ENCODE measurements at places on chromosomes 3 and 15. TPM values are rescaled to one million over a fixed set of nuclear protein-coding genes. Genes with fewer than 3 reads are reported as not detected.

POLQ gene
- total RNA-seq = 1.9 TPM

GMPS gene
- total RNA-seq = 32.7 TPM

GOLGA8N gene
- total RNA-seq = 4.3 TPM

VIPR1 gene
- total RNA-seq = not detected

SLMAP gene
- total RNA-seq = 35.9 TPM

TMEM212 gene
- total RNA-seq = not detected

PRKCD gene
- 2.4 TPM for total RNA-seq

CHRFAM7A gene
- 0.69 TPM for total RNA-seq

SLC28A1 gene
- total RNA-seq = not detected

TMC3 gene
- total RNA-seq = not detected

ZNF662 gene
- total RNA-seq = 1.3 TPM

CCR1 gene
- 1.5 TPM for total RNA-seq

JMJD7 gene
- total RNA-seq = 0.79 TPM

SUSD5 gene
- total RNA-seq = 5.7 TPM

MOBP gene
- not detected for total RNA-seq

GOLGA8S gene
- total RNA-seq = under 0.01 TPM

PRTG gene
- total RNA-seq = 0.47 TPM

LMAN1L gene
- not detected for total RNA-seq

PIERCE2 gene
- 0.60 TPM for total RNA-seq

FRMD4B gene
- total RNA-seq = under 0.01 TPM

LDHAL6B gene
- not detected for total RNA-seq

STRC gene
- total RNA-seq = 0.09 TPM

SLC9C1 gene
- not detected for total RNA-seq

SV2B gene
- under 0.01 TPM for total RNA-seq

FBXL22 gene
- 0.16 TPM for total RNA-seq

MDFIC2 gene
- not detected for total RNA-seq

ESYT3 gene
- total RNA-seq = 0.16 TPM

MAP3K13 gene
- total RNA-seq = 6.8 TPM

PIGZ gene
- total RNA-seq = 1.3 TPM

MINAR1 gene
- total RNA-seq = 0.63 TPM

SSUH2 gene
- not detected for total RNA-seq

TEX55 gene
- not detected for total RNA-seq

ECE2 gene
- total RNA-seq = not detected

GPR15 gene
- not detected for total RNA-seq

ARPP21 gene
- not detected for total RNA-seq

CYP1A1 gene
- total RNA-seq = 0.32 TPM

MUC20 gene
- total RNA-seq = 0.60 TPM

MASP1 gene
- total RNA-seq = 15.3 TPM

RETNLB gene
- total RNA-seq = not detected

HYPK gene
- total RNA-seq = 5.5 TPM

TRPC1 gene
- total RNA-seq = 43.8 TPM

ATP8B4 gene
- total RNA-seq = 29.4 TPM

XCR1 gene
- total RNA-seq = not detected

CD200R1 gene
- 0.09 TPM for total RNA-seq
